ENCODE measurements at places on chromosomes 6 and 20. TPM values are rescaled to one million over a fixed set of nuclear protein-coding genes. Genes with fewer than 3 reads are reported as not detected.

- no peak for DNase-seq
Measured at GRCh38 chr6:45619994-45620471, 242.3 kb upstream of the SUPT3H start.

GRCh38 chr20:47274401-47275108 is 81.9 kb downstream of the ZMYND8 start:
- no peak for DNase-seq

The RAB44 gene
- 0.09 TPM for polyA plus RNA-seq

The NT5E gene
- 23.7 TPM for polyA plus RNA-seq

DNA sequence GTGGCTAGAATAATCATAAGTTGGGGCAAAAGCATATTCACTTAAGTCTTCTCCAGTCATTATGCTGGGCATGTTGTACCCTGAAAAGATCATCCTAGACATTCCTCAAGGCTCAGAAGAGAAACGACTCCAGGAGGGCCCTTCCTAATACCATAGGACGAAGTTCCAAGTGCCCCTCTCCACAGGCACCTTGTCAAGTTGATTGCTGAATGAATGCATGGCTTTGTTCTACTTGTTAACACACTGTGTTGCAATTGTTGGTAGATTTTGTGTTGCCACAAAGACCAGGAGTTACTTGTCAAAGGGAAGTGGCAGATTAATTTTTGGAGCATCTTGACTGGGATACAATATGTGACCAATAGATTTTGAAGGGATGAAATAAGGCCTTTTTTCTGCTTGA is 194.3 kb upstream of the SMLR1 start:
- no peak for DNase-seq

The NSFL1C gene
- polyA plus RNA-seq: 96.5 TPM

The FAM50B gene
- polyA plus RNA-seq: 10.1 TPM

GRCh38 chr6:95279616-95280015 is 297.7 kb upstream of the MANEA start:
- no peak for DNase-seq

DNA sequence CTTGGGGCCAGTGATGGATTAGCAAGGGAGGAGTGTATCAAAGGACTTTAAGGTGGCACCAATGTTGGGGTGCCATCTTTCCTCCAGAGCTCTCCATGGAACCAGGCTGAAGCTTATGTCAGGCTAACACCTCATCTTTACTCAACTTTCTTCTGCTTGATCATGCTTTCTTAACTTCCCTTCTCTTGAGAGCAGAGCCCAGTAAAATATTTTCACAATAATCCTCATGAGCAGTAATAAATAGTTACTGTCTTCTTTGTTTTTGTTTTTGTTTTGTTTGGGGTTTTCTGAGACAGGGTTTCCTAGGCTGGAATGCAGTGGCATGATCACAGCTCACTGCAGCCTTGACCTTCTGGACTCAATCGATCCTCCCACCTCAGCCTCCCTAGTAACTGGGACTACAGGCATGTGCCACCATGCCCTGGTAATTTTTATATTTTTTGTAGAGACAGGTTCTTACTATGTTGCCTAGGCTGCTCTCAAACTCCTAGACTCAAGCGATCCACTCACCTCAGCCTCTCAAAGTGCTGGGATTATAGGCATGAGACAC is 127.9 kb upstream of the TOP1 start:
- DNase-seq: no peak

- no peak for DNase-seq
Measured at GRCh38 chr20:62989201-62989601, 17.6 kb downstream of the BHLHE23 start.
